ENCODE measurements at places on chromosomes 7 and 10.

DNA sequence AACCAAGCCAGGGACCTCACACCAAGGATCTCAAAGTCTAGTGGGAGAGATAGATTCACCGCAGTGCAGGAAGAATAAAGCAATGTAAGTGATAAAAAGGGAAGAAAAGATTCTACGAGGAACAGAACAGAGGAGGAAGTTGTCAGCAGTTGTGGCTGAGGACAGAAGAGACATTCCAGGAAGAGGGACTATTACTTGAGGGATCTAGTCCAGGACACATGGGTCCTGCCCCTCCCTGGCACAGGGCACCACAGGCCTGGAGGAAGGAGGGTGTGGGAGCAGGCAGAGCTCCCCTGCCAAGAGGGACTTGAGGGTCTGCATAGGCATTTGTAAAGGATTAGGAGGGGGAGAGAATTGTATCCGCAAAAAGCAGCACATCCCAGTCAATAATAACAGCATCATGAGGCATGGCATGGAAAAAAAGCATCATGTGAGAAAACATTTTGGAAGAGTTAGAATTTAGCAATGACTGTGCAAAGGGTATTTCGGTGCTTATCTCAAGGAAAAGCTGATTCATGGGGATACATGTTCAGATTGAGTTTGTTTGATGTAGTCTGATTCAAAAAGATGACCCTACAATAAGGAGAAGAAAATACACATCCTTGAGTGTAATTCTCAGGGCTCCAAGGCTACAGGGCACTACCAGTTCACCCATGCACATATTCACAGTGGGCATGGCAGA, 12.7 kb downstream of the C10orf71 start:
- DNase-seq = no peak

DNA sequence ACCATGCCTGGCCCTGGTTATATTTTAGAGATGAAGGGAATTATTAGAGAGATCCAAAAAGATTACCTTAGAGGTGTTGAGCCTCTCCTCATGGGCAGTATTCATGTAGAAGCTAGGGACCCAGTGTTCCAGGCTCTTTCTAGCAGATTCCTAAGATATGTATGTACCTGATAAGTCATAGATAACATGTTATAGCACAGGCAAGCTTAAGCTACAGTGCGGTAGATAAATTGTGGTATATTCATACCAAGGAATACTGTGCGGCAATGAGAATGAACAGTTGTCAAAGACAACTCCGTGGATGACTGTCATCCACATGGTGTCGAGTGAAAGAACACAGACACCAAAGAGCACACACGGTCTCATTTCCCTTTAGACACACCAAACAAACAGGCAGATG, 53.1 kb downstream of the TACR2 start:
- no peak for DNase-seq

DNA sequence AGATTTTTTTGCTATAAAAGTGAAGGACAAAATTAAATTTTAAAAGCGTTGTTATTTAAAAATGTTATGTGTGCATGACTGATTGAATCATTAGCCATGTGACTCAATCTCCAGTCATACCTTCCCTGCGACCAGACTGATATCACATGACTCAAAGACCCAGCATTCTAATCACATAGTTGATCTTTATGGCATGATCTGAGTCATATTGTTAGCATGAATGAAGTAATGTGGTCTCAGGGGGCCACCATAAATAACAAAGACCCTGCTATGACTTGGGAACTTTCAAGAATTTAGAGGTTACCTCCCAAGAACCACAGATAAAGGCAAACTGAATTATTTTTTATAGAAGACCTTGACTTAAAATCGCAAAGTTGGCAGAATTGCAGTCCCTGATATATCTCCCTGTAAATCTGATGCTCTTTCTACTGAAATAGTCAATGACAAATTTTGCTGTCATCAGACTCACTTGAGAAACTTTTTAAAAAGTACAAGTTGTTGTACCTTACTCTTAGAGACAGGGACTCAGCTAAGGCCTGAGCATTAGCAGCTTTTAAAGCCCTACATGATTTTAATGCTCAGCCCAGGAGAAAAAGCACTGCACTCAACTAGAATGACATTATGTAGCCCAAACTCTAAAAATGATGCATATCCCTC, 717.3 kb downstream of the XPNPEP1 start:
- DNase-seq = no peak

GRCh38 chr7:138207555-138207971, 131.3 kb downstream of the AKR1D1 start:
- no peak for DNase-seq

DNA sequence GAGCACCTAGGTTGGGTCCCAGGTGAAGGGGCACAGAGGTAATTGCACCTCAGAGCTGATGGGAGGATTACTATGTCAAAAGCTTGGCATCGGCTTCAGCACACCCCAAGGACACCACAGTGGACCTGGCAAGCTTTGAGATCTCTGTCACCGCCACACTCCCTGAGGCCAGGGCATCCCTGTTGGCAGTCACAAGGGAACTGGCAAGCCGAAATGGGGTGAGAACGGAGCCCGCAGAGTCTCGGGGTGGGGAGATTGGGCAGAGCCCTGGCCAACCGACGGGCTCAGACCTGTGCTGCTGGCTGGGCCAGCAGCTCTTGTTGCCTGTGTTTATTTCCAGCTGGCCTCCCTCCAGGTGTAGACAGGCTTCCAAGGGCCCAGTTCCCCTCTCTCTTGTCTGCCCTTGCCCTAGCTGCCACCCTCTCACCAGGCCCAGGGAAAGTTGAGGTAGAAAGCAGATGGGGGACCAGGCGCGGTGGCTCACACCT, 2.5 kb downstream of the HSPB1 start:
- no peak for DNase-seq

DNA sequence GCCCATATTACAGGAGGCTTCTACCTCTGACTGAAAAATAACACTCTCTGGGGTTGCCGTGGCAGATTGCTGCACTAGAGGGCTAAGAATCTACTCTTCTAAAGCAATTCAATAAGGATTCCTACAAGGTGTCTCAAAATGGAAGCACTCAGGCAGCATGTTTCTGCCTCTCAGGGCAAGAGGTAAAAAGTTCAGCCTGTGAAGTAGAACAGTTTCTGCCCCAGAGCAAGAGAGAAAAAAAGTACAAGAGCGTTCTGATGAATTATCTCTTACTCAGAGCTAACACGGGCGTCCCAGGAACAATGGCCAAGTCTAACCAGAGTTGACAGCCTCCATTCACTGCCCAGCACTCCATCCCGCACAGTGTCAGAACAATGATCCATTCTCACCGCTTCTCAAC, 71.3 kb upstream of the TES start:
- no peak for DNase-seq

DNA sequence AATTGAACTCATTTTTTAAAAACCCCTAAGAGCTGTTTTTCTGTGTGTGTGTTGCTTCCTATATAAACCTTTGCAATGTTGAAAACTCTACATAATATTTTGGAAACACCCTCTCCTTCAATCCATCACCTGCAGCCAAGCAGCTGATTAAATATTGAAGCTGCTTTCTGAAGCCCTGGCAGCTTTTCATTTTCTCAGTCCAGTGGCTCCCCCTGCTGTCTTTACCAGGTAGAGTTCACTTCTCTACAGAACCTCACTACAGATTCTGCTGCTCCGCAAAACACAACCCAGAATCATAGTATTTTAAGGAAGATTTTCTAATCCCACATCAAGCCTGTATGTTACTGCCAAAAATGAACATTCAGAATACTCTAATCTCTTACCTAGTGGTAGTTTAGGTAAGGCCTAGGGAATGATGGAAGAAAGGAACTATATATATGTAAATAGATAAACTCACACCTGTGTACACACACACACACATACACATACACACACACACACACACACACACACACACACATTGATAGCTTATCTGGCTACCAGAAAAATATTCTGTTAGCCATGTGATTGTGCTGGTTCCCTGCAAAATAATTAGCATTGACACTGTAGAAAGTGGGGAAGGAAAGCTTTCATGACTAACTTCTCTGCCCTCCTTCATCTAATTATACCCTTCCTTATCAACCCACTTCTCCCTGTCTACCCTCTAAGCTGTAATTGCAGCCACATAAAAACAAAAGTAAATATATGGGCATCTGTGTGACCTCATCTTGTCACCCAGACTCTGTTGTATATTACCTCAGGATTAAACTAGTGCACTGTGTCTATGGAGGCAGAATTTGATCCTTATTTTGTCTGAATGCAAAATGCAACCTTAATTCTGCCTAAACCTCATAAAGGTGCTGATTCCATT, 229.5 kb upstream of the FZD1 start:
- DNase-seq = no peak

- DNase-seq = no peak
These were observed 33.8 kb upstream of the ICA1 start for GRCh38 chr7:8295638-8296361.

DNA sequence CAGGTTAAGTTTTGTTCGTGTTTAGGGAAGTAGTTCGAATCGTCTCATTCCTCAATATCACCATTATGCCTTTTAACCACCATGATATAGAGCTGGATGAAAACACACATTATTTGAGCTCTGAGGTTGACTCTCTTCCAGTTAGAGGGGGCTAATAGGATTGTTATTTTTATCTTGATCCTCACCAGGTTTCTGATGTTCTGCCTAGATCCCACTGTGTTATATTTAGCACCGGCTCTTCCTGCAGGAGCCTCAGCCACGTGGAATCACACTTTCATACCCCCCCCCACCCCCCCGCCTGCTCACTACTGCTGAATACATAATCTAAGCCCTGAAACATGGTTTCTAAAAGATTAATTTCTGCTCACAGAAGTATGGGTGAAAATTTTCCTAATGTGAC, 88.3 kb downstream of the NRCAM start:
- DNase-seq = no peak

GRCh38 chr7:909358-910329, 33.3 kb downstream of the GET4 start:
- no peak for DNase-seq

GRCh38 chr10:60662917-60663614, 115.2 kb upstream of the CDK1 start:
- DNase-seq = no peak

GRCh38 chr10:80472234-80473095, 18.4 kb downstream of the TSPAN14 start:
- DNase-seq = no peak

DNA sequence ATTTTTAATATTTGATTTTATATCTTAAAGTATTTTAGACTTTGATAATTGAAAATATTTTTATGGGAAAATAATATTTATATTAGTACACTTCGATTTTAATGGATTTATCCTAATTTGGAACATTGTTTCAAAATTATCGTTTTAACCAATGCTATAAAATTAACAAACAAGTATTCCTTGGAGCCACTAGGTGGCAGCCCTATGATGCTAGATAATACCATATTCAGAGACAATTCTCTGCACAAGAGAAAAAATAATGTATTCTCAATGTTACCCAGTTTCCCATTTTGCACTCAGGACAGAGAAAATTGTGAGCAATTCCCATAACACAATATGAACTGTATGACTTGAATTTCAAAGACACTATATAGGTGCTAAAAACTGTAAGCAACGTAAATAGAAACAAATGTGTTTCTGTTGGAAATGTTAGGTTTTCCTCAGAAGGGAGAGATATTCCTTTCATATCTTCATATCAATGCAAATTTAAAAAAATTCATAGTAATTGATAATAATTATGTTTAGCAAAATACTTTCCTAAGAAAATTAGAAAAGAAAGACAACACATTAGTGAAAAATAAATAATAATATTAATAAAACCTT, 237.8 kb downstream of the SEMA3E start:
- DNase-seq = no peak

DNA sequence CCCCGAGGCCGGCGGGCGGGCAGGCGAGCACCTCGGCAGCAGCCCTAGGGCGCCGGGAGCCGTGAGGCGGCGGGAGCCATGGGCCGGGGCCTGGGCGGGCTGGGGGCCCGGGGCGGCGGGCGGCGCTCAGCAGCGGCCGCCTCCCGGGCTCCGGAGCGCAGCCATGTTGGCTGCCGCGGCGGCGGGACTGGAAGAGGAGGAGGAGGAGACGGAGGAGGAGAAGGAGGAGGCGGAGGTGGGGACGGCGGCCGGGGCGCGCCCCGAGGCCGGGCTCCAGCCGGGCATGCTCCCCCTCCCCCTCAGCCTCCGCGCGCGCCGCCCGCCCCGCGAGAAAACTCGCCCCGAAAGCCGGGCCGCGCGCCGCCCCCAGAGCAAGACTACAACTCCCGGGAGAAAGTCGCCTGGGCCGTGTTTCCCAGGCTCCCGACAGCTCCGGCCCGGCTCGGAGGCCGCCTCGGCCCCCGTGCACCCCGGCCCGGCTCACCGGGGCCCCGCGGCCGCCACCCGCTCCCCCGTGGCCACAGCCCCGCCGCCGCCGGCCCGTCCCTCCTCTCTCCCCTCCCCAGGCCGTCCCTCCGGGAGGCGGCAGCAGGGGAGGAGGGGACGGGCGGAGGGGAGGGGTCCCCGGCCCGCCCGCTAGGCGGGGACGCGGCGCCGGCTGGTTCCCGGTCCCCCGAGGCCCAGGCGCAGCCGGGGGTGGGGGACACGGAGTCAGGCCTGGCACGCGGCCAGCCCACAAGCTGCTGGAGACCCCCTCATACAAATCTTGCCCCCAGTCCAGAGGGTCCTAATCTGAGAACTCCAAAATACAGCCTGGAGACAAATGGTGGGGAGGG, at the start of gene DLG5:
Gene DLG5 (minus strand): TSS at position 190 of the 836 bp plus-strand sequence. CDS start 235 bp downstream, outside the sequence.
- no peak for DNase-seq

- DNase-seq = peak; percentile 3
These were observed 158.3 kb downstream of the TCF7L2 start for GRCh38 chr10:113108194-113108835.

DNA sequence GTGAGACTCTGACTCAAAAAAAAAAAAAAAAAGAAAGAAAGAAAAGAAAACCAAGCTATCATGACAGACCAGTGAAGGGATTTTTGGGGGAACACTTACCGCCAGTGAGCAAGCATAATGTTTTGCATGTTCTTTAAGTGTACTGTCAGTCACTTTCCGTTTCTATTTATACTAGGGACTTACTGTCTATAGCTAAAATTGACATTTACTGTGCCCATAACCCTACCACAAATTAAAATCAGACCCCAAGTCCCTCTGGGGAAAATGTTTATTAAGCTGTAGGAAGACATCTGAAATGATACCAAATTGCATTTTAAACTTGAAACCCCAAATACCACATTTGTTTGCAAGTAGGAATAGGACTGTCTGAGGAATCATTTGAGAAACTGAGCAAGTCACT, 252.8 kb downstream of the TRIL start:
- no peak for DNase-seq

GRCh38 chr10:96345222-96345621, 13.6 kb downstream of the OPALIN start:
- DNase-seq = no peak

DNA sequence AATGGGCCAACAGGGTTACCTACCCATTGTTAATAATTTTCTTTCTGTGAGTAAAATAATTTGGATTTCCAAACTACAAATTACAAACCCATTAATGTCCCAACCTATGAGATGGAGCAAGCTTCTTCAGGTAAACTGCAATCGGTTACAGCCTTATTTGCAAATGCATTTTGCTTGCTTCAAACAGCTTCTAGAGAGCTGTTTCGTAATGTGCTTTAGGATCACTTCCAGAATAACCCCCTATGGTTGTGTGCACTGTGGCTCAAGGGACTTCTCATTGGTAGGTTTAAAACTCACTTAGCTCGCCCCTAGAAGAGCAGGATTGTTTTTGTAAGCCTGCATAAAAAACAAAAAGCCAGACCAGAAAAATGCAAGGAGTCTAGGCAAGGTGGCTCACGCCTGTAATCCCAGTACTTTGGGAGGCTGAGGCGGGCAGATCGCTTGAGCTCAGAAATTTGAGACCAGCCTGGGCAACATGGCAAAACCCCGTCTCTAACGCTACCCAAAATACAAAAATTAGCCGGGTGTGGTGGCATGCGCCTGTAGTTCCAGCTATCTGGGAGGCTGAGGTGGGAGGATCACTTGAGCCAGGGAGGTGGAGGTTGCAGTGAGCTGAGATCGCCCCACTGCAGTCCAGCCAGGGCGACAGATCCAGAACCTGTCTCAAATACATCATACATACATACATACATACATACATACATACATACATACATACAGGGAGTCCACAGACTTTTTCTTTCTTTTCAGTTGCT, 3.3 kb upstream of the MAP3K8 start:
- DNase-seq = no peak
